ENCODE measurements at places on chromosomes 16 and 17.

- no peak for DNase-seq
These were observed 80.8 kb downstream of the GAS7 start for GRCh38 chr17:10117581-10118001.

- no peak for DNase-seq
These were observed 24.8 kb downstream of the GINS2 start for GRCh38 chr16:85663891-85664321.

DNA sequence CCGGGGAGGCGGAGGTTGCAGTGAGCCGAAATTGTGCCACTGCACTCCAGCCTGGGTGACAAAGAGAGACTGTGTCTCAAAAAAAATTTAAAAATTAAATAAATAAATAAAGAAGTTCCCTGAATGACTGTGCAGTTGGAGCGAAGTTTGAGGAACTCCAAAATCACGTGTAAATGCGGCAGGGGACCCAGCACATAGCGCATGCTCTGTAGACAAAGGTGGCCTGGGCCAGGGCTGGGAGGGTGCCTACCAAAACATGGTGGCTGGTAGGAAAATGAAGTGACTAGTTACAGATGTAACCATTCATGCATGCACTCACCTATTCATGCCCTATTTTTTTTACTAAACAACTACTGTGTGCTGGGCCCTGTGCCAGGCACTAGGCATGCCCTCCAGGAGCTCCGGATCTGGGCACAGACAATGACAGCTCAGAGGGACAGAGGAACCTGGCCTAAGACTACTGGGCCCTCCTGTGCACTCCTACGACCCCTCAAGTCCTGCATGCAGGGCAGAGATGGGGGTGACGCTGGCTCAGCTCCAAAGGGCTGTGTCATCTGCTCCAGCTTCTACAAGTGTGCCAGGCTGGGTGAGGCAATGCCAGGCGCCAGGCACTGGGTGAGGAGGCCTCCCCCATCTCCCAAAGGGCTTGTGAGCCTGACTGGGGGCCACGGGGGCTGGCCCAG lies 65.3 kb downstream of the RMI2 start:
- DNase-seq, result no peak

- no peak for DNase-seq
These were observed 2.5 kb upstream of the HS3ST4 start for GRCh38 chr16:25689137-25689836.

DNA sequence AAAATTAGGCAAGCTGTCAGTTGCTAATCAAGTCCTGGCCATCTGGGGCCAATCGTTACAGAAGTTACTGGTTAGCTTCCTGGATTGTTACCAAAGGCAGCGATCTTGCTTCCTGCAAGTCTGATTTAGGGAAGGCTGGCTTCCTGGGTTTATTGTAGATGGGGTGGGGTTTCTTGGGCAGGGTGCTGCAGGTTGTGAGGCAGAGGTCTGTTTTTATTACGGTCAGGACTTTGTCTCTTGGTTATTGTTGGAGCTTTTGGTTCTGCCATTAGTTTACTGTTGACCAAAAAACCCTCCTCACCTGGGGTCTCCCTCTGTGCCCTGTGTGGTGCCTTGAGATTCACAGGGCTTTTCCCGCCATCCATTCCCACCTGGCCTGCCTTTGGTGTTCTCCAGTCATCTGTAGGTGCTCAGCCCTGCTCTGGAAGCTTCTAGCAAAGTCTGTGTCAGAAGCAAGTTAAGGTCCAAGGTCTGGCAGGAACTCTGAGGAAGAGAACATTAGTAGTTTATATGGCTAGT lies 36.9 kb downstream of the SLC47A1 start:
- no peak for DNase-seq

DNA sequence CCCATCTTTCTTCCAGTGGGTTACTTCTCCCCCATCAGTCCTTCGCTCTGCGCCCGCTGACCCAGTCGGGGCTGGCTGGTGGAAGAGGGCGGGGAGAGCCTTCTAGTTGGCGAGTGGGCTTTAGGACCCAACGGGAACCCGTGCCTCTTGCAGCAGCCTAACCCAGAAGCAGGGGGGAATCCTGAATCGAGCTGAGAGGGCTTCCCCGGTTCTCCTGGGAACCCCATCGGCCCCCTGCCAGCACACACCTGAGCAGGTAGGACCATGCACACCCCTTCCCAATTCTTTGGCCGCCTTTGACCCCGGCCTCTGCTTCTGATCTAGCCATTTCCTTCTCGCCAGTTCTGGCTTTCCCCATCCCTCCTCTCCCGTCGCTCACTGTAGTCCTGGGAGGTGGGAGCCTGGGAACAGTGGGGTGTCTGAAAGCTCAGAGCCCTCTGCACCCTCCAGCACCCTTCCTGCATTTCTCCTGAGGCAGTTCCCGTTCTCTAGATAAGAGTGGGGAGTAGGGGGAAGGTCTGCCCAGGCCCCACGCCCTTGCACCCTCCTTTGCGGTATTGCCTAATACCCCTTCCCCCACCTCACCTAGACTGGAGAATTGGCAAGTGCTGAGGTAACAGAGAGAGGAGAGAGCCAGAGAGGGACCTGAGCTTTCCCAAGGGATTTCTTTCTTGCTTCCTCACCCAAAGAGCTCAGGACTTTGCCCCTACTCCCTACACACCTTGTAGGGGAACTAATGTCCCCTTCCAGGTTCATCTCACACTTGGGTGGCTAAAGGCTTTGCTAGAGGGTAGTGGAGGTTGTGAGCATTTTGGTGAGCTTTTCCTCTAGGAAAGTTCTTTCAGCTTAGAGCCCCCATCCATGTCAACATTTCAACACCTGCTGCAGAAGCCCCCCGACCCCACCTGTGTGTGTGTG lies at the start of gene RARA:
RARA (plus strand) TSS at position 150 of the 918 bp plus-strand sequence. CDS start 22,039 bp downstream, outside the sequence.
- DNase-seq, result no peak

GRCh38 chr17:5571281-5571680 lies 13.0 kb downstream of the NLRP1 start:
- no peak for DNase-seq

GRCh38 chr17:19677736-19678379 lies 29.3 kb downstream of the ALDH3A2 start:
- no peak for DNase-seq

DNA sequence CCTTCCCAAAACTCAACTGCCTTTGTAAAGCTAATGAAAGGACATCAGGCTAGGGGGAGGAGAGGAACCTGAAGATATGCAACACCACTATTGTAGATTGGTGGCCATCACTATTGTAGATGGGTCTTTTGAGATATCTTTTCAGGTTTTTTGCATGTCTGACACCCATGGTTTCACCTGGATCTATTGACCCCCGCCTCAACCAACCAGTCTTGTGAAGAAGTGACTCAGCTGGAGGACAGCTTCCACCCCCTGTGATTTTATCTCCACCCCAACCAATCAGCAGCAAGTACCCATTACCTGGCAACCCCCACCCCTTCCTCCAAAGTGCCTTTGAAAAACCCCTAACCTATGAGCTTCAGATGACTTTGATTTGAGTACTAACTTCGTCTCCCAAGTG lies 382.6 kb upstream of the GOT2 start:
- no peak for DNase-seq

- DNase-seq, result no peak
These were observed 52.6 kb upstream of the MAP3K14 start for GRCh38 chr17:45369421-45369820.

DNA sequence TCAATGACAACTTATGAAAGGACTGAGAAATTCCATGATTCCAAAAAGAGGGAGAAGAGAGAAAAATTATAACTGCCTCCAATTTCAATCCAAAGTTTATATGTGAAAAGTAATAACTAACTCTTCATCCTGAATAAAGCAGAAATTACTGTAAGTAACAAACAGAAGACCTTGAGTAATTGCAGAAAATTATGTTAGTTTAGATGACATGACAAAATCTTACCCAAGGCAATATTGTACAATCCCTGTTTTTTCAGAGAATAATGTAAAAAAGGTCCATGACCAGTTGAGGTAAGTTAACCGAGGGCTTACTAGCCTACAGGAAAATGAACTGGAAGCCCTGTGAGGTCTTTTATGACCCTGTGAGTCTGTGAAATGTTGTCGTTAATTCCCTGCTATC lies 949.5 kb upstream of the SOX9 start:
- DNase-seq, result no peak

DNA sequence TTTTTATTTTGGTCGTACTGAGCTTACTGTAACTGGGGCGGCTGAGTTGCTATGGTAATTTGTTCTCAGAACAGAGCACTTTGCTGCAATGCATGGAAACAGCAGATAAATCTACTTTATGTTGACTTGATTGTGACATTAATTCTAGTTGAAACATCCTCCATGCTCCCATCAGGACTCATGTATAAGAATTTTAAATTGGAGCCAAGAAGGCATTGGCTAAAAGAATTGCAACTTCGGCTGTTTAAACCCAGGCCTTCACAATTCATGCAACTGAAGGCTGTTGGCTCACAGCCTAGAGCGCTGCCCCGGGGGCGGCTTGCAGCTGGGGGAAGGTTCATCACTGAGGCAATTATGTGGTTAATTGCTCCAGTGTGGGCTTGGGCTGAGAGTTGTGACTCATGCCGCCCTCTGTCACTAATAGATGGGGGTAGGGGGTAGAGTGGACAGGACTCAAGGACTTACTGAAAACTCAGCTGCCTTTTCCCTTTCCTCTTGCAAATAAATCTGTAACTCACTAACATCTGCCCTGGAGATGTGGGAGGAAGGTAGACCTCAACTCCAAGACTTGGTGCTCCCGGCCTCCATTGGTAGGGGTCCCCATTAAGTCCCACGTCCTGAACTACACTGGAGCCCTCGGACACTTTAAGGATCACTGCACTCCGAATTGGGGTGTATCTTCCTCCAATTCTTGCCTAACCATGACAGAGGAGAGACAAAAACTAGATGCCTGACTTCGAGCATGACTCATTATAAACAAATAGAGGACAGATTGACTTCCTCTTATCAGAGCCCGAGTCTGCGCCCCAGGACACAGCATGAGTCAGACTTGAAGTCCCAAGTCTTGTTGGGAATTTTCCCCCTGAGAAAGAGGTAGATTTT lies 37.5 kb downstream of the ERCC4 start:
- DNase-seq, result no peak

- no peak for DNase-seq
These were observed 106.3 kb downstream of the C16orf95 start for GRCh38 chr16:87210894-87211293.

DNA sequence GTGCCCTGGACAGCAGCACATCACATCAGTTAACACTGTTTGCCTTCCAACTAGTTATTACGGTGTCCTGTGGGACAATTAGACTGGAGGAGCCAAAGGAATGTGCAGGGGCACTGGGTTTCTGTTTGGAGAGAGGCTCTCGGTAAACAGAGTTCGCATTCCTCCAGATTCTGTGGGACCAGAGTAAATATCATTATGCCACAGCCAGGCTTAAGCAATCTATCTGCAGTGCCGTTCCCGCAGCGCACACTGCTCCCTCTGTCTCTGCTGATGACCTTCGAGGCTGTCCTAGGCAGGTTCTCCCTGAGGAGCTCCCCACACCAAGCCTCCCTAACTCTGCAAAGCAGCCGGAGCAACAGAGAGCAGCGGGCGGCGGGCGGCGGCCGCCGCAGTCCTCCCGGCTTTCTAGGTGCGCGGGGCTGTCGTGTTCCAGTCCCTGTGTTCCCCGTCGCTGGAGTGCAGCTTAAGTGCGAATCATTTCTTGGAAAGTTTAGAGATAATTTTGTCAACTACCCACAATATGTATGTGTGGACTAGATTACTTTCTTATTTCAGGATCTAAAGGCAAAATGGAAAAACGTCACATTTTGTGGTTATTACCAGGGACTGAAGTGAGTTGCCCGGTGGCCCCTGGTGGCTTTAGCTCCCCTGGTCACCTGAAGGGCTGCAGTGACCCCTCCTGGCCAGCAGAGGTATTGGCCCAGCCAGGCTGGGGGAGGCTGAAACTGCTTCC lies 43.3 kb downstream of the PGS1 start:
- DNase-seq, result peak; percentile 65

- DNase-seq, result no peak
These were observed 9.5 kb downstream of the KNOP1 start for GRCh38 chr16:19708296-19709205.

DNA sequence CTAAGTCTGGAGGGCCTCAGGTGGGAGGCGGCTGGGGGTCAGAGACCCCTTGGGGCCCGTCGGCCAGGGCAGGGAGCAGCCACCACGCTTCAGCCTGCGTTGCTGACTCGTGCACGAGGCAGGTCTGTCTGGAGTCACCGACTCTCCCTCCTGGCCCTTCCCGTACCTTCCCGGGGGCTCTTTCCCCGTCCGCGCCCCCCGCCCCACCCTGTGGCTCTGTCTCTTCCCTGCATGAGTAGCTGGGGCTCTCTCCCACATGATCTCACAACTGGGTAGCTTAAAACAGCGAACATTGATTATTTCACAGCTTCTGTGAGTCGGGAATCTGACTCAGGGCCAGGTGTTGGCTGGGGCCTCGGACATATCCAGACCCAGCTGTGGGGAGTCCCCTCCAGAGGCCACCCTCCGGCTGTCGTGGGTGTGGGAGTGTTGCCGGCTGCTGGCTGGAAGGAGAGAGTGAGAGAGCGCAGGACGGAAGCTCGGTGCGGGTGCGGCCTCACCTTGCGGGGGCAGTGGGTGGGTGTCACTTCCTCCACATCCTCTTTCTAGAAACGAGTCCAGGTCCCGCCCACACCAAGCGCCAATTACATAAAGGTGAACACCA lies 17.3 kb downstream of the BAHCC1 start:
- peak; percentile 27 for DNase-seq

- DNase-seq, result no peak
These were observed 1010.9 kb downstream of the KCNJ18 start for GRCh38 chr17:22703204-22703603.

GRCh38 chr17:45768000-45768399 lies 16.1 kb upstream of the CRHR1 start:
- no peak for DNase-seq

DNA sequence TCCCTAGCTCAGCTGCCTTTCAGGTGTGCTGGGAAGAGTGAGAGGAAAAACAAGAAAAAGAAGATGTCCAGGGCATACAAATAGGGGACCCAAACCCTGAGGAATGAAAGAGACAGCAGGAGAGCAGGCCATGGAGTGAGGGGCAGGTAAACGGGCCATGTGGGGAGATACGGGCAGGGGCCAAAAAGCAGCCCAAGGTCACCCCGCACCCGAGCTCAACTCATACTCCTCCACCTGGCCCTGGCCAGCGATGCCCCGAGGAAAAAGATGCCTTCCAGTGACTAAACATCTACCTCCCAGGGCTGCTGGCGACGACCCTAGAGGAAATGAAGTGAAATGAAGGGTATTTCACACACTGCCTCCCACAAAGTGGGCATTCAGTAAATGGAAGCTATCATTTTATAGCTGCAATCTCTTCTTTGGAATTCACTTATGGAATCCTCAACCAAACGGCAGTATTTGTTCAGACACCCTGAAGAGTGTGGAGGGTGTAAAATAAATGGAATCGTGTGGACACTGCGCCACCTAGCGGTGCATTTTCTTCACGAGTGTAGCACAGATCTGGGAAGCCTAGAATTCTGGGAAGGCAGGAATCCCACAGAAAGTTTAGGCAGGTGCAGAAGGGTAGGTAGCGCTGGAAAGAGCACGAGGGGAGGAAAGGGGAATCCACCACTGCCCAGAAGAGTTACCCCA lies 14.9 kb downstream of the ELAC2 start:
- DNase-seq, result peak; percentile 12

GRCh38 chr16:8026450-8026849 lies 563.9 kb downstream of the TMEM114 start:
- DNase-seq, result no peak

Data from activated T-helper 9 cell treated with anti-CD3 and anti-CD28 coated beads, Interleukin-2, amount 50 U/mL, for 16 hours (primary cell).